ENCODE measurements at places on chromosomes 7 and 10.

DNA sequence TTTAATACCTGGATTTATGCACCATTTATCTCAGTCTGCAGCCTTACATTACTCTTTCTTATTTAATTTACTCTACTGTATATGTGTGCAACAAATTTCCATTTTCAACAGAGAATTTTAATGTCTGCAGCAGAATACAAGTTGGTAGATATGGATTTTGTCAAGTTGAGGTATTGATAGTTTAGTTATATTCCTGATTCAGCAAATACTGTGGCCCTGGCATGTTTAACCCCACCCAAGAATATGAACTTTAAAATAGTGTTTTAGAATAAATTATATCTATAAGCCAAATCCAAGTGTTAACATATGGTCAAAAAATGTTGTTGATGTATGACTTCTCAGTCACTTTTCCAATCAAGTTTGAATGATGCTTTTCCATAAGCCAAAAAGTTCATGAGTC is 378.4 kb upstream of the NRG3 start:
- no peak for DNase-seq

DNA sequence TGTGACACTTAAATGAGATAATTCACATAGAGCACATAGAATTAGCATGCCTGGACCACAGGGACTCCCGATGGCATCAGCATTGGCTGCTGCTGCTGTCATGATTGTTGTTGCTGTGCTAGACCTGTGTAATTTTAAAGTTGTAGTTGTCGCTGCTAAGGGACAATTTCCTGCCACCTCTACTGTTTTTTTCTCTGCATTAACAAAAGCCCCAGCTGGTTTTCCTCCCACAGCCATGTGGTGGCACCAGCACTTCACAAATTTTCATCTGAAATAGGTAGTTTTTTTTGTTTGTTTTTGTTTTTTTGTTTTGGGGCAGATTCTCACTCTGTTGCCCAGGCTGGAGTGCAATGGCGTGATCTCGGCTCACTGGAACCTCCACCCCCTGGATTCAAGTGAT is 25.4 kb upstream of the PRXL2A start:
- peak; percentile 5 for DNase-seq

GRCh38 chr10:66828957-66829356 is 96.9 kb upstream of the LRRTM3 start:
- DNase-seq, result no peak

DNA sequence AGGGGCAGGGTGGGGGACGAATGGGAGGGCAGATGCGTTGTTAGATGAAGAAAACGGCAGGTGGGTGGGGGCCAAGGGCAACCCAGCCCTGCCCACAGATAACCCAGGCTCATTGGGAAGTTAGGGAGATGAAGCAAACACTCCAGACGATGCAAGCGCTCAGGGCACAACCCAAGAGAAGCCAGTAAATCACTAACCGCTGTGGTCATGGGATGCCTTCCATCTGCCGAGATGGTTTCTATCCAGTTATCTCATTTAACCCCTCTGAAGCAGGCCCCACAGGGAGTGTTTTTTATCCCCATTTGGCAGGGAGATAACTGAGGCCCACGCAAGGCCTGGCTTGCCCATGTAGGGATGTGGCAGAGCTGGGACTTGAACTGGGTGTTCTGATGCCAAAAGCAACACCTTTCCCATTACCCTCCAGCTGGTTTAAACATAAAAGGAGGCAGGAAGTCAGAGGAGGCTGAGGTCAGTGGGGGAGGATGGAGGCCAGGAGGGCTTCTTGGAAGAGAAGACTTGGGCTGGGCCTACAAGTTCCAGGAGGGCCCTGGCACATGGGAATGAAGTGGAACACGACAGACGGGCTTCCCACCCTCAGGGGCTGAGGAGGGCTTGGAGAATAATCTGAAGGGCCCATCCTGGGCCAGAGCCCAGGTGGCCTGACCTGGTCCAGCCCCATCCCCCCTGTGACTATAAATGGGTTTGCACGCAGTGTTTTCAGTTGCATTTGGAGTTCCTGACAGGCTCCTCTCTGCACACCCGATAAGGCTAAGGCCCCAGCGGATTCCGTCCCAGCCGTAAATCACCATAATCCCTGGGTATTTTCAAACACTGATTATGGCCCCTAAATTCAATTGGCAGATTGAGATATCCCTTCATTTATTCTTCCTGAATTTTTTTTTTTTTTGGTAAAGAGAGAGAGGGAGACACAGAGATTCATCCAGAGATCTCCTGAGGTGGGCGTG is 80.9 kb downstream of the NEURL1 start:
- no peak for DNase-seq

DNA sequence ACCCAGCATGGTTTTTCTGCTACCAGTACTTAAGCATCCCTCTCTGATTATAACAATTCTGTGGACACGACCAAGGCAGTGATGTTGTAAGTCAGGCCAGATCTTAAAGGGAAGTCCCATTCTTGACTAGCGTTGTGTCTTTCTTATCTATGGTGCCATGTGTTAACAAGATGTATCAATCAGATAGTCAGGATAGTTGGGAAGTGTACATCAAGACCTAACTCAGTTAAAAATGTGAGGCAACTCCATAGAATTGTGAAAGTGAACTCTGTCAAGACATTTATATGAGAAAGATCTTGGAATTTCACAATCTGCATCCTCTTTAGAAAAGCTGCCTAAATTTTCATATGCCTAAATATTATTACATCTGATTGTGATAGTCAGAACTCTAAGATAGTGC is 341.7 kb upstream of the SEMA3D start:
- no peak for DNase-seq

DNA sequence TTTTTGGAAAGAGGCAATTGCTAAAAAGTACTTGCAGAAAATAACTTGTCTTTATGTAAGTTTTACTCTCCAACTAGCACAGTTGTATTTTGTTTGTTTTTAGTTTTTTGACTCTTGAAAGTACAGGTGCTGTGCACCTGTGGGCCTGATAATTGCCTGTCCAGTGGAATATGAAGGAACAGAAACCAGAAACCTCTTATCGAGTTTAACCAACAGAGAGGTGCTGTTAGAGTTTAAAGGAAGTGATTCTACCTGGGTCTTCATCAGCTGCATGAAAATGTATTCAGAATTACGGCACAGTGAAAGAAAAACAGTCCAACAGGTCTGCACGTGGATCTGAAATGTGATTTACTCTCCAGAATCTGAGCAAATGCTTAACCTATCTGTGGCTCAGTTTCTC is 326.6 kb upstream of the POM121L12 start:
- DNase-seq, result no peak

DNA sequence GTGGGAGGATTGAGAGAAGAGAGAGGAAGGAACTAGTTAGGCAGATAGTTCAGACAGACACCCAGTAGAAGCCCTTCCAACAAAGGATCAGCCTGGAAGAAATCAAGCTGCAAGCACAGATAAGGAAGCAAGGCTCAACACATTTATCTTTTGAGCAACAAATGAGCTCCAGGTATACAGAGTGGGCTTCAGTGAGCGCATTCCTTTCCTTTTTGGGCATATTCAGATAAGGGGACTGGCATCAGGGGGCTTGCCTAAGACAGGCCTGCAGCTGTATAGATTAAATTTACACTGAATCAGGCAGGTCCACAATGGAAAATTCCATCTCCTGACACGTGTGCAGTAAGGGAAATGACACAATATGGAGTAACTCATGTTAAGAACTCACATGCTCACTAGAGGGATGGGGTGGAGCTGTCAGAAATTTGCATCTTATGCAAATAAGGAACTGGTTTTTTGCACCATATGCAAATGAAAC is 147.2 kb downstream of the AKR1D1 start:
- DNase-seq, result no peak

All from stimulated activated CD4-positive, alpha-beta T cell treated with anti-CD3 and anti-CD28 coated beads, Interleukin-4, amount 100 ng/mL, for 4 hours (primary cell).